ENCODE measurements at places on chromosomes 11 and 22.

DNA sequence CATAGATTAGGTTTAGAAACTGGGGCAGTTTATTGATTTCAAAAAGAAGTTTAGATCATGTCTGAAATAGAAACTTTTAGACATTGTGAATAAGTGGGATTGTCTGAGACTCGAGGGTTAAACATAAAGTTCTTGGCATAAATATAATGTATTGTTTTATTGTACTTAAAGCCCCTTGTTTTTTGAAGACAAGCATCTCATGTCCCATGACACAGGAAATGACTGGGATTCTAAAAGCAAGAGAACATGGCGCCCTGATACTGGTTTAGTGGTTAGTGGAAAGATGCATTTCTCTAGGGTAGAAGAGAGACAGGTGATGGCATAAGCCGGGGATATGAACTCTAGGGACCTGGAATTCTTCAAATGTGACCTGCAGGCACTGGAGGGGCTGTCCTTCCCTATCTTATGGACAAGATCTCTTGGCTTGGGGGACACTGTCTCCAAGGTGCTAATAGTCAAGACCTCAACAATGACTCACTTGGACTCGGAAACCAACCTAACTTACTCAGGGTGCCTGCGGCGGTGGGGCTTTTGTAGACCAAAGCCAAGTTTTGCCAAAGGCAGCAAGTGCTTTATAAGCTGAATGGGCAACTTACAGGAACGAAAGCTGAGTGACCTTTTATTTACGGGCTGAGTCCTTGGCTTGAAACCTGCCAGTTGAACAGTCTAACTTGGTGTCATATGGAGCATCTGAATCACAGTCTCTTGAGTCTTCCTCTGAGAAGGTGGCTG is 48.2 kb downstream of the UBASH3B start:
- DNase-seq = no peak

- no peak for DNase-seq
Measured at GRCh38 chr22:31259798-31260473, 32.4 kb downstream of the PIK3IP1 start.

DNA sequence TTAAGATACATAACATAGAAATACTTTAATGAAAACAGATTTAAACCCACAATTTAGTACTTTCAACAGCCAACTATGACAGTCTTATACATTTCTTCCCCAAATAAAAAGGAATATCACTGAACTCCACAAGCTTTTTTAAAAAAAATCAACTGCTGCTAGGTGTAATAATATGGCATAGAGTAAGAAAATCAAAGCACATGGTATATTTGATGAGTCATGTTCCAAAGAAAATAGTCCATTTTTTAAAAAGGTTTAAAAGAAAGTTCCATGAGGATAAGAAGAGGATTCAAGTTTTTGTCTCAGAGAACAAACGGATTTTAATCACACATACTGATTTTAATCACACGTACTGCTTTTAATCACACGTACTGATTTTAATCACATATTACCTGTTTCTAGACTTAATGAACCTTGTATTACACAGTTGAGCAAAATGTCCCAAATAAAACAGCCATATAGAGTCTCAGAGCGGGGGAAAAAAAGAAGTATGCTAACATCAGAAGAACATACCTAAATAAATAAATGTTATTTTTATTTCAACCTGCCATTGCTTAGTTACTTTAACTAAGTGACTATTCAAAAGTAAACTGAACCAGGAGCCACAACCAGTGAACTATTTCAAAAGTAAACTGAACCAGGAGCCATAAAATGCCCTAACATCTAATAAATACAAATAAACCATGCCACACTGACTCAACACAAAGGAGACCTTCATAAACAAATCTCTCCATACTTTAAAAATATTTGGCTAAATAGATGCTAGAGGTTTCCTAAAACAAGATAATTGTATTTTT is 198.4 kb downstream of the SBF2 start:
- no peak for DNase-seq

DNA sequence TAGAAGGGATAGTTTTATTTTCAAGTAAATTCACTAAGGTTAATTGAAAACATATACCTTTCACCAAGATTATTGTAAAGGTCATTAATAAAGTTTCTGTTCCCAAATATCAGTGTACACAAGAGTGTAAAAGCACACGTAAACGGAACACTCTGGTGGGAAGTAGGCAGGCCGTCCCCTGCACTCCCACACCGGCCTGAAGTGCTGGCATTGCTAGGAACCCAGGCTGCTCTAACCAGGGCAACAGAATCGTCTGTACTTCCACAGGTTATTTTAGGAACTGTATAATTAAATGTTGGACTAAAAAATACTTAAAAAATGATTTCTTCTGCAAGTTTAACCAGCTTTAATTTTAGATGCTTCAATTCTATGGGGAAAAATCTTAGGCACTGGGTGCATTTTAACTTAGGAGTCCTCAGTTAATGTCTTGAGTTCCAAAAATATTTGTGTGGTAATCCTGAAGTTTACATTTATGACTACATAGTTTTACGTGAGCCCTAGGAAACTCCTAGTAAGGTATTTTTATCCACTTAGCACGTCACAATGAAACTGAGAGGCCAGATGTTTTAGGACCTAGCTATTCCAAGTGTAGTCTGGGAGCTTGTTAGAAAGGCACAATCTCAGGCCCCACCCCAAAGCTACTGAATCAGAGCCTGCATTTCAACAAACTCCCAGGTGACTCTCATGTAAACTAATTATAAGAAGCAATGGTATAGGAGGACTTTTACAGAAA is 31.2 kb downstream of the KMT5B start:
- no peak for DNase-seq

GRCh38 chr11:89358761-89359160 is 132.4 kb downstream of the NOX4 start:
- no peak for DNase-seq

- DNase-seq = no peak
Measured at GRCh38 chr11:47393163-47394049, 15.0 kb upstream of the SLC39A13 start.

DNA sequence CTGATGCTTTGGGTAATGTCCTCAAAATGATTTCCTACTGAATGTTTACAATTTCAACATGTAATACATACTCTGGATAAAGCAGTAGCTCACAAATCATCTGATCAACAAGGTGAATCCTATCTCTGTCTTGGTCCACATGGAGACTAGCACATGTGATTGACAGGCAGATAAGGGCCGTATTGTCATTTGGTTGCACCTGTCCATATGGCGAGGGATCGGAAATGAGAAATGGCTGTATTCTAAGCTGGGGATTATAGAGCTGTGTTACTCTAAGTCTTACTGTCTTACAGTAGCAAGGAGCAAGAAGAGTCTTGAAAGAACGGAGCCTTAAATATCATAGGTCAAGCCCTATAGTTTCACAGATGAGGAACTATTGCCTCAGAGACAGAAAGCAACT is 55.7 kb downstream of the APIP start:
- no peak for DNase-seq

- DNase-seq = no peak
Measured at GRCh38 chr22:46657655-46657953, 37.4 kb downstream of the GRAMD4 start.

DNA sequence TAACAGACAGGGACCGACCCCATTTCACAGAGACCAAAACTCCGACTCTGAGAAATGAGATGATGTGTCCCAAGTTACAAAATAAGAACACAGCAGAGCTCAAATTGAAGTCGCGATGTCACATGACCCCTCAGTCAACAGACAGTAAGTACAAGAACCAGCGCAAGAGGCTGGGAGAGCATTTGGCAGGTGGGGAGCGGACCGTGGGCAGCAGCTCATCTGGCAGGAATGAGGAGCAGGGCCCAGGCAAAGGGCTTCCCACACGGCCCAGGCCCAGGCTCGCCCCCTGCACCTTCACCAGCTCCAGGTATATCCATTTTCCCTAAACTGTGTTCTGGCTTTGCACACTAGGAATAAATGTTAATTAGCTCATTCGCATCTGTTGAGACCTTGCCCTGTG is 34.3 kb downstream of the SCUBE1 start:
- DNase-seq = no peak

Measured in stimulated activated CD4-positive, alpha-beta T cell treated with anti-CD3 and anti-CD28 coated beads, Interleukin-1b, Interleukin-23, amount 100 ng/mL, for 1 hour (primary cell).